ENCODE measurements at places on chromosomes 3 and 15.

GRCh38 chr3:107641572-107642307 is 119.0 kb downstream of the BBX start:
- no peak for DNase-seq

DNA sequence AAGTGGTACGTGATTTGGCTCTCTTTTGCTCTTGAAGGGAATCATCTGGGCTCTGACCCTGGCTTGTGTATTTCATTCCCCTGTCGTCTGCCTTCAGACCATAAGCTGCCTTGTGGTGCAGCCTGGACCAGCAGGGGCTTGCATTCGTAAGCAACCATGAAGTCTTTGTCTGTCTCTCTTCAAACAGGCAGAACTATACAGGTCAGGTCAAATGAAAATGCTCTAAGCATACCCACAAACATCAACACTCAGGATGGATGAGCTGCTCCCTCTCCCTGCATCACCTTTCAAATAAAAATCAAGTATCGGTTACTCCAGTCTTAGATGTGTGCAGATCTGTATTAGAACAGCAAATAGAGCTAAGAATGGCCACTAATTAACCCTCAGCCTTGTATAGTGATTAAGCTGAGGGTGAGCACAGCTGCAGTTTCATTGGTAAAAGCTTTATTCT is 268.6 kb upstream of the UBE2E1 start:
- DNase-seq: no peak

DNA sequence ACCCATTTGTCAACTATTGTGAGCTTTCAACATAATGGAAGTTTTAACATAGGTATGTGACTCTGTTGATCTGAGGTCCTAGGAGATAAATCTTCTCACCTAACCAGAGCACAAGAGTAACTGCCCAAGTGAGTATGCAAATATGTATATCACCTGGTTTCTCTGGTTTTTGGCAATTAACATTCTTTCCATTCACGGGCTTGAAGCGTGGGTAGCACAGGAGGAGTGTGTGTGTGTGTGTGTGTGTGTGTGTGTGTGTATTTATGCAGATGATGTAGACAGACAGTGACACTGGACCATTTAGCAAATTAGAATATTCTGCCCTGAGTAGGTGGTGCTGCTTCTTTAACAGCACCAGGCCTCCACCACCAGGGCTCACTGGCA is 15.0 kb downstream of the EPHB1 start:
- DNase-seq: no peak

GRCh38 chr3:77514766-77515165 is 474.9 kb downstream of the ROBO2 start:
- no peak for DNase-seq

GRCh38 chr3:125394406-125394805 is 19.3 kb upstream of the ZNF148 start:
- DNase-seq: no peak

DNA sequence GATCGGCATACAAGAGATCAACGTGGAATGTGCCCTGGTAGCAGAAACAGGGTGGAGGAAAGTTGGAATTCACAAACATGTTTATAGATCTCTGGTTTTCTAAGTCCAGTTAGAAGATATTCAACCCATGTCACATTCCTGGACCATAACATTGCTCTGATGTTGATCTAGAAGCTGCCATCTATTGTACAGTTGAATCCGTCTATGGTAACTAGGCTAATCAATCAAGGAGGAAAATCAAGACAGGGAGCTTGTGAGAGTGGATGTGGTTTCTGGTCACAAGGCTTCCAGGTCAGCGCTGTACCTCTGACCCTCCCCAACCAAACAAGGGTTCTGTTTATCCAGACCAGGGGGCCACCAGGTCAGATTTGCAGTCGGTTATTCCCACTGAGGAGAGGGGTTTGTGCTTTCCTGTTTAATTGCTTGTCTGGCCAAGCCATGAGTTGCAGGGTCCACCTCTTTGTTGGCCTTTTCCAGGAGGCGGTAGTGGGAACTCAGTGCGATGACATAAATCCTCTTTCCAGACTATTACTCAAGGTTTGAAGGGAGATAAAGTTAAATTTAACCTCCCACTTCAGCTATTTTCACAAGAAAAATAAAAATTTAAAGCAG is 130.3 kb downstream of the SLCO3A1 start:
- DNase-seq: no peak

DNA sequence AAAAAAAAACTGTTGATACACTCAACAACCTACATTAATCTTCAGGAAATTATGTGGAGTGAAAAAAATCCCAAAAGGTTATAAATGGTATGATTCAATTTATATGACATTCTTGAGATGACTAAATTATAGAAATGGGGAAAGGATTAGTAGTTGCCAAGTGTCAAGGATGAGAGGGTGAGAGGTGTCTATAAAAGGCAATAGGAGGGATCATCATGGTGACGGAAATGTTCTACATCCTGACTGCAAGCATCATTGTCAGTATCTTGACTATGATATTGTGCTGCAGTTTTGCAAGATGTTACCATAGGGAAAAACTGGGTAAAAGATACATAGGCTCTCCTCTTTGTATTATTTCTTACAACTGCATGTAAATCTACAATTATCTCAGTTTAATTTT is 125.6 kb downstream of the FRMD5 start:
- no peak for DNase-seq

All from cerebellar nuclear complex (tissue), 1 donor.